GM03348 (cell line): ENCODE measurements at places on chromosomes 2 and 18.

GRCh38 chr18:13800505-13801259 is 23.3 kb upstream of the MC5R start:
- peak; percentile 71 for DNase-seq

GRCh38 chr18:62437235-62438017 is 85.4 kb upstream of the ZCCHC2 start:
- peak; percentile 74 for DNase-seq

DNA sequence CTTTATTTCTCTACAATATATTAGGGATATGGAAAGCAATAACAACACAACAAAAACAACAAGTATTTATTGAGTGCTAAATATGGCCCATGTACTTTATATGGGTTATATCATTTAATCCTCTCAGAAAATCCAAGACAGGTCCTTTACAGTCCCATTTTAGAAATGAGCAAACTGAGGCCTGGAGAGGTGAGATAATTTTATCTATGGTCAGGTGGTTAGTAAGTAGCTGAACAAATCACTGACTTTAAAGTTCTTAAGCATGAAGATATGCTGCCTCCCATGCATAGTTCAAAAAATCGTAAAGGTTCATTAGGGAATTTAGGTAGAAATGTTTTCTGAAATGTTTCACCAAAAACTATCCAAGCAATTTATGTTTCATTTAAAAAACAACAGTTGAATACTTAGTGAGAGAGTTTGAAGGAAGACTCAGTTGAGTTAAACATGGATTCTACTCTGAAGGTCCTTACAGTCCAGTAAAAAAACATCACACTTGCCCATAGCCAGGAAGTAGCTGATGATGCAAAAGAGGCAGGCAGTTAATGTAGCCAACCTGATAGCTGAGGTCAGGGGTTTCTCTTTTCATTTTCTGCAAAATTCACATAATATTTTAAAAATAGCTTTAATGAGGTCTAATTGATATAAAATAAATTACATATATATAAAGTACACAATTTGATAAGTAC is 7.6 kb upstream of the NFE2L2 start:
- no peak for DNase-seq

- no peak for DNase-seq
These were observed 43.0 kb upstream of the CTLA4 start for GRCh38 chr2:203824603-203825002.

- peak; percentile 92 for DNase-seq
These were observed 63.4 kb downstream of the ZCCHC2 start for GRCh38 chr18:62586151-62586774.

GRCh38 chr18:523561-523960 is 23.1 kb upstream of the COLEC12 start:
- DNase-seq, result no peak

- no peak for DNase-seq
These were observed 64.9 kb downstream of the STEAP3 start for GRCh38 chr2:119288576-119288975.

DNA sequence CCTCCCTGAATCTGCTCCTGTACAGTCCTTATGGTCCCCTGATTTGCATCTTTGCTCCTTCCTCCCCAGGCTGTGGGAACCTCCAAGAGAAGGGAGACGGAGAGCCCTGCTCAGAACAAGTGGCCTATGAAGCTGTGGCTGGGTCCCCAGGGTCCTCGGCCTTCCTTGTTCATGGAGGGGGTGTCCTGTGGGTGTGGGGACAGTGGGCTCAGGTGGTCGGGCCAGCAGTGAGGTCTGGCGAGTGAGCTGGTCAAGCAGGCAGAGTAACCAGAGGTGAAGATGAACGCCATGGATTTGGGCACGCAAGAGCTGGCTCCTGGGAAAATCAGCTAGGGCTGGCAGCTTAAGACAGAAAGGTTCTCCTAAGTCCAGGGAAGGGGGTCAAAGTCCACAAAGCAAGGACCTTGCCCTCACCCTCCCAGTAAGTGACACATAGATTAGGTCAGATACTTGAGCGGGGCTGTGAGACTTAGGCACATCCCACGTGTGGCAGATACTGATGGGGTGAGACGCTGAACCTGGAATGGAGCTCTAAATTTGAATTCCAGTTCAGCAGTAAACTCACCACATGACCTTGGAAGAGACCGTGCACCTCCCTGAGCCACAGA is 24.8 kb downstream of the GNLY start:
- no peak for DNase-seq

GRCh38 chr2:86211033-86211795 is 12.0 kb downstream of the MRPL35 start:
- no peak for DNase-seq

GRCh38 chr2:81645745-81646301 is 1341.3 kb upstream of the LRRTM1 start:
- DNase-seq, result no peak

GRCh38 chr18:814300-815084 is 2.5 kb upstream of the YES1 start:
- DNase-seq, result no peak

DNA sequence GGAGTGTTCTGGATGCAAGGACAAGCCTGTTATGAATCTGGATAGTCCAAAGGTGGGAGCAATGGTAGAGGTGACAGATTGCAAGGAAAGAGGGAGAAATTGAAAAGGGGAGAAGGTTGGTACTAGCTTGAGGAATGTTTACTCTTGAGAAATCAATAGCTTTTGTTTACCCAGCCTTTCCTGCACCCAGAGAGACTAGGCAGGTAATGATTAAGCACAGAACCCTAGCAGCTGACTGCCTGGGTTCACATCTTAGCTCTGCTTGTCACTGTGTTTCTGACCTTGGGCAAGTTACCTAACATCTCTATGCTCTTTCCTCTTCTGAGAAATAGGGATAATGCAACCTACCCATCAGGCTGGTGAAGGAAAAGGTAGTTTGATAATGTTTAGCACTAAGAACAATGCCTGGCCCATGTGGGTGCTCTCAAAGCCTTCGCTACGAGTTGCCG is 178.6 kb downstream of the MGAT5 start:
- no peak for DNase-seq

DNA sequence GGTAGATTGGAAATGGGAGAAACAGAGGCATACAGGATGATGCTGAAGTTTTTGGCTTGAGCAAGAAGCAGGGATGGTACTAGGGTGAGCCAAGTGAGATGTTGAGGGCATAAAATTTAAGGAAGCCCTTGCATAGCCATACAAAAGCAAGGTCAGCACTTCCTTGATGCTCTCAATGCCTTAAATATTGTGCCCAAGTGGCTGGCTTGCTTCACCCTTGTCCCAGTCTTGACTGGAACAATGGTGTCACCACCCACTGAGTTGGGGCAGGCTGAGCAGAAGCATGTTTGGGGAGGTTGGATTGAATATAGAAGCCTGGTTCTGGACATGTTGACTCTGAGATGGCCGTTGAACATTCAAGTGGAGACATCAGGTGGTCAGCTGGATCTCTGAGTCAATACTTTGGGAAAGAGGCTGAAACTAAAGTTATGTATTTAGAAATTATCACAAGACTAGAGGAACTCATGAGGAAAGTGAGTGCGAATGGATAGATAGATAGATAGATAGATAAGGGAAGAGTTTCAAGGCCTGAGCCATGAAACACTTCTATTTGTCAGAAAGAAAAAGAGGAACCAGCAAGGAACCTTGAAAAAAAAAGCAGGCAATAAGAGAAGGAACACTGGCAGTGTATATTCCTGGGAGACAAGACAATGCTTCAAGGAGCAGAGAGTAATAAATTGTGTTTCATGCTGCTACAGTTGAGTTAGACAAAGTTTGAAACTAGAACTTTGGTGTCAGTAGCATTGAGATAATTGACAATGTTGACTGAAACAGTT is 43.0 kb upstream of the HNMT start:
- DNase-seq, result no peak

DNA sequence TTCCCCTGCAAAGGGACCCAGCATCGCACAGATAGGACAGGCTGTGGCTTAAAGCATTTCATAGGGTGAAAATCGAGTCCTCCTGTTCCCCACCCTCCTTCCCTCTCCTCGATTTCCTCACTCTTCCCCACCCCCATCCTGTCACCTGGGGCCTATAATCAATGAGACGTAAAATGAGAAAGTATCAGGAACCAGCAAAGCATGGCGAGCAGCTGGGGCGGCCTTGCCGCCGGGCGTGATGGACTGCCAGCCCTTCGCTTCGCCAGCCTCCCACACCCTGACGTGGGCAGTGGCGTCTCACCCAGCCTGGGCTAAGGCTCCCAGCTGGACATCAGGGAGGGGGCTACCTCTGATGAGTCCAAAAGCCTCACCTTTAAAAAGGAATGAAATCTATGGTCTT is 11.1 kb downstream of the SLC30A3 start:
- DNase-seq, result no peak

- DNase-seq, result no peak
These were observed 54.3 kb upstream of the SLC66A3 start for GRCh38 chr2:11100976-11101375.

- no peak for DNase-seq
These were observed 156.8 kb upstream of the STK17B start for GRCh38 chr2:196328088-196328680.

- no peak for DNase-seq
These were observed 198.5 kb upstream of the HDAC4 start for GRCh38 chr2:239599299-239599698.

GRCh38 chr2:36570416-36570815 is 27.6 kb downstream of the FEZ2 start:
- DNase-seq, result no peak

DNA sequence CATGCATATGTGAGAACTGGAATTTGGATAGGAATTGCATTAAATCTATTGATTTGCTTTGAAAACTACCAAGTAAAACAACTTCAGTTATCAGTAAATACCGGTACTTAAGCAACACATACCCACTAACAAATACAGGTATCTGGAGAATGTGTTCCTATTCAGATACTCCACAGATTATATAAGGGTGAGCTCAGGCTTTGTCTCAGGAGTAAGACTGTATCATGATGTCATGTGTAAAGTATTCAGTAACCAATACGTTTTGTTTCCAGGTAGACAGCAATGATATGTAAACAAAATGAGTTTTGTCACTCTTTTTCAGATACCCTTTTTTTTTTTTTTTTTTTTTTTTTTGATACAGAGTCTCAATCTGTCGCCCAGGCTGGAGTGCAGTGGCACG is 74.8 kb downstream of the DSC3 start:
- no peak for DNase-seq

DNA sequence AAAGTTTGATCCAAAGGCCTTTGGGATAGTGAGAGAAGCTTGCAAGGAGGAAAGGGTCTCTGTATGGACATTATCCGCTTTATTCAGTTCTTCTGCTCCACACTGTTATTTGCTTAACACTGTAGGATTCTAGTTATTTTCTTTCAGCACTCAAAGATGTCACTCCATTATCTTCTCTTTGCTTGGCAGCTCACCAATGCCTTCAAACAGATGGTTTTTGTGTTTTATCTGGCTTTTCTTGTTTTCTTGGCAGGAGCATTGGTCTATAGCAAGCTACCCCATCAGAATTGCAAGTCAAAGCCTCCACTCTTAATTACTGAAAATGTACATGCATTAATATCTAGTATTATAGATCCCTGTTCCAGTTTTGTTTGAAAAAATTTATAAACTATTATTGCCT is 138.8 kb downstream of the EVA1A start:
- DNase-seq, result no peak

DNA sequence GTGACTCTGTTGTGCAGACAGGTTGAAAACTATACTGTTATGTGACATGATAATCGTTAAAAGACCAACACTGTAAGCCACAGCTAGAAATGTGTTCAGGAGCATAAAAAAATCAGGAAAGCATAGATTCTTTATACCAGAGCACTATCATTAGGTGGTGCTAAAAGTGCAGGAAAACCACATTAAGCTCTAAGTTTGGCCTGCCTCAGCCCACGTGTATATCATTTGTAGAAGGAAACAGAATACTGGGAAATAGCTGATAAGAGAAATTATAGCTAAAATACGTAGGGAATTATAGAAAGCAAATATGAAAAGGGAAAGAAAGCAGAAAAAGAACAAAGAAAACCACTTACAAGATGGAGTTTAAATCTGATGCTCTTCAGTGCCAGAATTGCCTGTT is 26.5 kb upstream of the C2orf74 start:
- DNase-seq, result peak; percentile 48

- DNase-seq, result peak; percentile 90
These were observed at the start of gene HOXD10 for GRCh38 chr2:176115883-176116813. TSS of gene HOXD10 (plus strand) at chr2:176116778. CDS start at chr2:176116834, 56 bp downstream.

- DNase-seq, result peak; percentile 35
These were observed 78.1 kb downstream of the IRS1 start for GRCh38 chr2:226721541-226721940.

GRCh38 chr18:32831781-32832180 is 59.0 kb upstream of the KLHL14 start:
- DNase-seq, result no peak

GRCh38 chr2:23624378-23624777 is 239.4 kb downstream of the KLHL29 start:
- DNase-seq, result no peak

- DNase-seq, result no peak
These were observed 44.0 kb downstream of the ATP6V1C2 start for GRCh38 chr2:10765461-10765860.

DNA sequence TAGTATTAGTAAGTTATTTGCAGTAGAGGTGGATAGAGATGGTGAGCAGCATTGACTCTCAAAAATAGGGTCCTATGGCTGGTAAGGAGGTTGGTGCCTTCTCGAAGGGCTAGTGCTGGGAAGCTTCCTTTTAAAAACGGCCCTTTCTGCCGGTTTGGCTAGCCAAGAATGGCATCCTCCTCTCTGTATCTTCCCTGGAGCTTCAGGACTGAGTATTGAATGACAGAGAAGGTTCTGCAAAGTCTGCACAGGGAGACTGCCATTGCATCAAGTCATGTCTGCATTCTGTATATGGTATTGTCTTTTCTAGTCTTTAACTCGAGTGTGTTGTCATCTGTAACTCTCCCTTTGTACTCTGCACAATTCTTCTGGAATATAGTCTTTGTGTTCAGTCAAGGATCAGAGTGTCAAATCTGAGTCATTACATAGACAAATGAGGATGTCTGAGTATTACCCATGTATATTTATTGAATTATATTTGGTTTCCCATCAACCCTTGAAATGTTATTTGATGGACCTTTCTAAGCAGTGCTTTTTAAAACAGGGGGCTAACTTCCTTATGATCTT is 1.1 kb downstream of the LDLRAD4 start:
- no peak for DNase-seq

- peak; percentile 88 for DNase-seq
These were observed 253.3 kb upstream of the OSR1 start for GRCh38 chr2:19611491-19612332.

DNA sequence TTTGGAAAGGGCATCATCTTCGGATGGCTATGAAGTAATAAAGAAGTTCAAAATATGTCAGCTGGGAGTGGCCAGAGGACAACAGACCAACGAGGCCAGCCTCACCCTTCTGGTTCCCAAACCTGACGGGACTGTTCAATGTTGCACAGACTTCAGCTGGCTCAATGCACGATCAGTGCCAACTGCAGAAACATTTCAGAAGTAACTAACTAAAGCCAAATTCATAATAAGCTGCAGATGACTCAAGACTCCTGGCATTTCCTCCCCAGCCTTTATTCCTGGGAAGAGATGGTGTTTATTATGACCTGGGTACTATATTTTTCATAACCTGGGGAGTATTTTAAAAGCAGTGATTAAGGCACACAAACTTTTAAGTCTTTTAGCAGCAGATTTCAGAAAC is 3.8 kb upstream of the ATP6V1C2 start:
- peak; percentile 81 for DNase-seq

GRCh38 chr2:239910851-239911640 is 114.1 kb downstream of the NDUFA10 start:
- DNase-seq, result no peak
